ENCODE measurements at places on chromosomes 1 and 21.
A peak's percentile ranks its signal among the peaks of the same experiment; 100 is the strongest.

- DNase-seq: no peak
Measured at GRCh38 chr1:62481681-62482080, 44.8 kb downstream of the USP1 start.

DNA sequence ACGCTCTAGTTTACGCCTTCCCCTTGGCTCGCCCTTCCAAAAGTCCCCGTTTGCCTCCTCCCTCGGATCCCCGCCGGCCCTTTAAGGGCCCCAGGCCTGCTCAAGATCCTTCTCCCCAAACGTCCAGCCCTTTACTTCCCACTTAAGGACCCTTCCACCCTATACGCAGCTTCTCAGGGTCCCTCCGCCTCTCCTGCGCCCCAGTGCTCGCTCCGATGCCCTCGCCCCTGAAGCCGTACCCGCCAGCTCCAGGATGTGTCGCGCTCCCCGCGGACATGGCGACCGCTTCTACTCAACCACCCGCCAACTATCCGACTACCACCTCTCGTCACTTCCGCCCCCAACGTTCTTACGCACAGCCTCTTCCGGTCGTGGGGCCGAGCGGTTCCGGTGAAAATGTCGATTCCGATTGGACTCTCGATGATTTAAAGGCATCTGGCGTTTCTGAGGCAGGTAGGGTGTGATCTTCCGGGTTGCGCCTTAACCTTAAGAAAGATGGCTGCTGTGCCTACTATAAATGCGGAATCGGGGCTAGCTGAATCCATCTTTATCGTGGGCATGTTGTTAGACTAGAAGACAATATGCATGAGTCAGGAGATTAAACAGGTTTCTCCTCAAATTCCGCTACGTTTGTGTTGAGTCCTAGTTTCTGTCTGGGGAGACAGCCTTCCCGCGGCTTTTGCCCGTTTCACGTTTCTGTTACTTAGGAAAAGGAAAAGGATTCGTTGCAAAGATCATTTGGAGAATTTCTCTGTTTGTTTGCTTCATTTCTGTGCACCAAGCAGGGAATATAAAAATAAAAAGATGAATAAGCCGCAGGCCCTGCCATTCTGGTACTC, at the start of gene KHDC4:
Gene KHDC4 (minus strand): TSS at position 317 of the 839 bp plus-strand sequence. CDS start 40 bp downstream, at position 277.
- DNase-seq: peak; percentile 86

DNA sequence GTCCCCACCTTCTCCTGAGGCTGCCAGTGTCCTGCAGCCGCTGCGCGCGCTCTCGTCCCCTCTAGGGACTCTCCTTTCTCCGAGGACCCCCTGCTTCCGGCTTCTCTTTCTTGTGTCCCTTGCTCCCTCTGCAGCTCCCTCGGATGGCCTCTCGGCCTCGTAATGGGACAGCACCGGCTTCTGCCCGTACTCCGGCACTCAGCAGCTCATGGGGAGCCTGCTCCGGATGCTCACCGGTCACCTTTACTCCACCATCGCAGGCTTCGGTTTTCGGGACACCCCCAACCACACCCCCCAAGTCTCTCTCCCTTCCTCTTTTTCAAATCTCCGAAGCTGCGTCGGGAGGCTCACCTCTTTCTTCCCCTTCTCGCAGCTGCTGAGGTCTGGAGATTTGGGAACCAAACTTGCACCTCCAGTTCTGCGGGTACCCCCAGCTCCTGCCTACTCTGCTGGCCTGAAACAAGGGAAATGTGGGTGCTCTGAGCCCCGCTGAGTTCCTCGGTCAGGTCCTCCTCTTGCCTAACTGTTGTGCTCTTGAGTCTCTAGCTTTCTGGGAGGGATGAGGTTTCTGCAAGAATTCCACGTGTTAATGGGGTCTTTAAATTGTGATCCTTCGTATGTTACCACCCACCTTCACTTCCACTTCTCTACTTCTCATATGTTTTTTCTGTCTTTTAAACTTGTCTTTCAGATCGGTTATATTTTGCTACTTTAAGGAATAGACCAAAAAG, 930 bp downstream of the CDC14A start:
- peak; percentile 62 for DNase-seq

- DNase-seq: no peak
Measured at GRCh38 chr1:208162903-208163302, 81.3 kb downstream of the PLXNA2 start.

DNA sequence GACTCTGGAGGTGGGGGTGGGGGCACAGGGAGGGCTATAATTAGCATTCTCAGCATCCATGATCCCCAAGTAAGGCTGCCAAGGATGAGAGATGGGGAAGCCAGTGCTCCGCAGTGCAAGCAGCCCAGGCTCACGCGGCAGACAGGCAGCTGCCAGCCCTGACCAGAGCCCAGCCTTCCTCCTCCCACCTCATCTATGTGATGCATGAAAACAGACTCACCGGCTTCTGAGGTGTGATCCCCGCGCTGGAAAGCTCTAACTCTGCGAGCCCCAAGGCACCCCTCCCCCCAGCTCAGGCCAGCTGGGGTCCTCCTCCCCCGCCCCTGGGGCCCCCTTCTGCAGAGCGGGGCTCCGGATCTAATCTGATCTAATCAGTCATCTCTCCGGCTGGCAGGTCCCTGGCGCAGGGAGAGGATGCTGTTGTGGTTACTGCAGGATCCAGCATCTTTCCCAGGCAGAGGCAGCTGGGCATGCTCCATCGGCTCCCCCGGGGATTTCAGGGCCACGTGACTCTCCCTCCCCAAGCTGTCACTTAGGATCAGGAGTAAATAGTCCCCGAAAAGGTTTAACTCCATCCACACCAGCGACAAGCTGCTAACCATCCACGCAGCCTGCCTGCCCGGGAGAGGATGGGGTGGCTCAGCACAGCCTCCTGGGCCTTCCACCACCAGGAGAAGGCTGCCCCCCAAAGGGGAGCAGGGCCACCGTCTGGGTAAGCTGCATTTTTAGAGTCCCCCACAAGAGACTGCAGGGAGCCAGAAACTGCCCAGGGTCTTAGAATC, at the start of gene PLEKHA6:
Gene PLEKHA6 (minus strand): TSS at position 456 of the 782 bp plus-strand sequence. CDS start 86,202 bp downstream, outside the sequence.
- DNase-seq: peak; percentile 67

DNA sequence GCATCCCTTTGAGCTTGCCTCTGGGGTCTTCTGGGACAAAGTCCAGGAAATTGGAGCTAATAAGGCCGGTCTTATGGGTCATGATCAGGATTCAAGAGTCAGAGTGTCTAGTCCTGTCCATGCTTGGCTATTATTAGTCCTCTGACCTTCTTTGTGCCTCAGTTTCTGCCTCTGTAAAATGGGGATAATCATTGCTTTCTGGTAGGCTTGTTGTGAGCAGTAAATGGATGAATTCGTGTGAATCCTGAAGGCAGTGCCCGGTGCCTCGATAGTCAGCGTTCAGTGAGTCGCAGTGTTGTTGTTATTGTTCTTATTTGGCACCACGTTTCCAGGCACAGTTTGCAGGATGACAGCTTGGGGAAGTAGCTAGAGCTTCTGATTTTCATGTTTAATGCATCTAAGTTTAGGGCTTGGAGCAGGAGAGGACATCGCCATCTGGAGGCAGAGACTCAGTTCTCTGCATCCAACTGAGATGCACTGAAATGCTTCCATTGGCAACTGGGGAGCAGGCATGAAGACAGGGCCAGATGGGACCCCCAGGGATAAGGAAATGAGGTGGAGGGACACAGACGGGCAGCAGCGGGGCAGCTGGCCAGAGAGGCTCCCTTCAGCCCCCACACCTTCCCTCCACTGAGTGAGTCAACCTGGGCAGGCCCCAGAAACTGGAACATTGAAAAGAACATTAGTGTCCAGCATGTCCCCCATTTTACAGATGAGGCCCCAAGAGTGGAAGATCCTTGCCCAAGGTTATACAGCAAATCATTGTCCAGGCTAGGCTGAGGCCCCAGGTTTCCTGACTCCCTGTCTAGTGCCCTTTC, 160.3 kb downstream of the PTPRU start:
- DNase-seq: no peak

DNA sequence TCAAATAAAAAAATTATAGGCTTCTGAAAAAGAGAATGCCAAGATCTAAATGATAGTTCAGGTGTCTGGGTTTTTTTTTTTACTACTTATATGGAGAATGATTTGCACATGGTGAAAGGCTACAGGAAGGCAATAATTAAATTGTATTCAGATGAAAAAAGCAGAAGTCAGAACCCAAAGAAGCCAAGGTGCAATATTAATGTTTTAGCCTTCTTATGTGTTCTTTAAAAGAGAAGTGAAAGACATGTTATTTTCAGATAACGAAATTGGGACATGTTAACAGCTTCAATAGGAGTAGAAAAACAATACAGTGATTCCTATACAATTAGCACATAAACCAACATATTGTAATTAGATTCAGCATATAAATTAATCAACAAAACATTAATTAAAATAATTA, 452.9 kb upstream of the PRMT6 start:
- no peak for DNase-seq

GRCh38 chr1:219477861-219478260, 135.0 kb downstream of the ZC3H11B start:
- no peak for DNase-seq

GRCh38 chr1:33021567-33022431, 14.9 kb downstream of the AK2 start:
- DNase-seq: no peak

DNA sequence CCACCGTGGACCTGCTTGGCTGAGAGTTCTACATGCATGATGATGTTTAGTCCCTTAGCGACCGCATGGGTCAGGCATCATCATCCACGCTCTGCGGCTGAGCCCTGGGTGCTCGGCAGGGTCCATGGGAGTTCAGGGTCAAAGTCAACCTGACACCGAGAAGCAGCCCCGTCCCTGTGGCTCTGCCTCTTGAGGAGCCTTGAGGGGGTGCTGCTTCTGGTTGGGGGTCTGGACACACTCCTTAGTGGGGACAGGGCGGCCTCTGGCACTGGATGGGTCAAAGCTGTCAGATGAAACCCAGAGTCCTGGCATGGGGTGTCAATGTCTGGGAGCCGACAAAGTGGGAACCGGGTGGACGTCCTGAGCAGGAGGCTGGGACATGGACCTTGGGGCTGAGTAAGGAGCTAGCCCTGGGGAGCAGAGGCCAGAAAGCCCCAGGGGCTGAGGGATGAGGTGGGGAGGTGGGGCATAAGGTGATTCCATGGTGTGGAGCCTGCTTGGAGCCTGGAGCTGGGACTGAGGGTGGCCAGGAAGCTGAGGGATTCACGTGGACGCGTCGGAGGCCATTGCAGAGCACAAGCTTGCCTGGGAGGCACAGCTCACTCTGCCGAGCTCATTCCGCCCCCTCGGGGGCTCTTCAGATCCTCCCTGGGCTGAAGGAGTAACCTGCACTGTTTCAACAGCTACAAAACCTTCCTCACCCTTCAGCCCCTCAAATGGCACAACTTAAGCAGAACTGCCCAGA, 53.9 kb downstream of the UMODL1 start:
- no peak for DNase-seq

- no peak for DNase-seq
Measured at GRCh38 chr1:236575523-236575922, 28.8 kb downstream of the HEATR1 start.

GRCh38 chr1:26164036-26164860, 4.5 kb downstream of the C1orf232 start:
- DNase-seq: peak; percentile 91

DNA sequence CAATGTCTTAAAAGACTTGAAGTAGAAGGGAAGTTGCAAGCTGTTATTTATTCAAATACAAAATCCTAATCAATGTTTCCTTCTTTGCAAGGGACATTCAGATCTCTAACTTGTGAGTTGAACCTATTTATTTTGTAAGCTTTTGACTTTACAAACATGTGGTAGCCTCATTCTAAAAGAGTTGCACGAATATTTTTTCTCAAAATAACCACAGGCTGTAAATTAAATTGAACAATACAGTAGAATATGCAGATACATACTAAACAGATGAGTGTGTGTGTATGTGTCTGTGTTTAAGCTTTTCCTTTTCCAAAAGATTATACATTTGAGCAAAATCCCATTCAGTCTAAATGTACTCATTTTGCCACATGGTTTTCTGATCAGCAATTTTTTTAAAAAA, 4.8 kb upstream of the DYNLT5 start:
- no peak for DNase-seq

DNA sequence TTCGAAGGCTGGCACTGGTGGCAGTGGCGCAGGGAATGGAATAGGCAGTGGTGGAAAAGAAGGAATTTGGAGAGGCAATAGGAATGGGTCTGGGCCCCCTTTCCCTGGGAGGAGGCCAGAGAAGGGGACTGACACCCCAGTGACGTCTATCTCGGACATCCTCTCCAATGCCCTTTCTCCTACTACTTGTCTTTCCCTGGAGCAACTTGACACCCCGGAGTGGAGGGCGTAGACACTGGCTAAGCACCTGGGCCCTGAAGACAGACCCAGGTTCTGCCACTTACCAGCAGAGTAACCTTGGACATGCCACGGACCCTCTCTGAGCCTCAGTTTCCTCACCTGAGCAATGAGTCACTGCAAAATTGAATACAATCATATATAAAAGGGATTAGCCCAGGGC, 86.8 kb downstream of the CAMK2N1 start:
- no peak for DNase-seq

DNA sequence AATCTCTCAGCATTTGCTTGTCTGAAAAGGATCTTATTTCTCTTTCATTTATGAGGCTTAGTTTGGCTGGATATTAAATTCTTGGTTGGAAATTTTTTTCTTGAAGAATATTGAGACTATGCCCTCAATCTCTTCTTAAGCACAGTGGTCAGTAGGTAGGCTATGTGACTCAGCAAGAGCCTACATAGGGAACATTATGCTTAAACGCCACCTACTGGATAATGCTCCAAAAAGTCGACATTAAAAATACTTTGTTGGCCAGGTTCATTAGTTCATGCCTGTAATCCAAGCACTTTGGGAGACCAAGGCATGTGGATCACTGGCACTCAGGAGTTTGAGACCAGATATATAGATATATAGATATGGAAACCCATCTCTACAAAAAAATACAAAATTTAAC, 678.0 kb upstream of the USP24 start:
- DNase-seq: no peak

GRCh38 chr1:160416369-160416768, 16.0 kb downstream of the VANGL2 start:
- DNase-seq: no peak
